ENCODE measurements at places on chromosomes 5 and 9. TPM values are rescaled to one million over a fixed set of nuclear protein-coding genes. Genes with fewer than 3 reads are reported as not detected.

ORM2 gene
- total RNA-seq, result not detected

ZNF879 gene
- total RNA-seq, result 4.9 TPM

PKD2L2 gene
- not detected for total RNA-seq

ST6GALNAC4 gene
- 38.7 TPM for total RNA-seq

PCDHA10 gene
- total RNA-seq, result under 0.01 TPM

CER1 gene
- not detected for total RNA-seq

LVRN gene
- total RNA-seq, result 0.44 TPM

ARID3C gene
- not detected for total RNA-seq

BHMT2 gene
- total RNA-seq, result 6.4 TPM

SHISAL2B gene
- total RNA-seq, result not detected

PCDH1 gene
- 0.33 TPM for total RNA-seq

ADRA1B gene
- total RNA-seq, result not detected

HARS2 gene
- 40.9 TPM for total RNA-seq

KCNV2 gene
- not detected for total RNA-seq

HIGD2A gene
- 22.8 TPM for total RNA-seq

SAPCD2 gene
- total RNA-seq, result 1.5 TPM

NUTM2F gene
- not detected for total RNA-seq

RNF145 gene
- total RNA-seq, result 51.6 TPM

IFNB1 gene
- total RNA-seq, result not detected

ZBED3 gene
- total RNA-seq, result 2.8 TPM

CCDC152 gene
- total RNA-seq, result 5.8 TPM

C9 gene
- total RNA-seq, result not detected

LEAP2 gene
- total RNA-seq, result 0.50 TPM

ZNG1F gene
- 3.5 TPM for total RNA-seq

PCDHAC2 gene
- under 0.01 TPM for total RNA-seq

SIT1 gene
- not detected for total RNA-seq
